ENCODE measurements at places on chromosomes 13 and 19.

DNA sequence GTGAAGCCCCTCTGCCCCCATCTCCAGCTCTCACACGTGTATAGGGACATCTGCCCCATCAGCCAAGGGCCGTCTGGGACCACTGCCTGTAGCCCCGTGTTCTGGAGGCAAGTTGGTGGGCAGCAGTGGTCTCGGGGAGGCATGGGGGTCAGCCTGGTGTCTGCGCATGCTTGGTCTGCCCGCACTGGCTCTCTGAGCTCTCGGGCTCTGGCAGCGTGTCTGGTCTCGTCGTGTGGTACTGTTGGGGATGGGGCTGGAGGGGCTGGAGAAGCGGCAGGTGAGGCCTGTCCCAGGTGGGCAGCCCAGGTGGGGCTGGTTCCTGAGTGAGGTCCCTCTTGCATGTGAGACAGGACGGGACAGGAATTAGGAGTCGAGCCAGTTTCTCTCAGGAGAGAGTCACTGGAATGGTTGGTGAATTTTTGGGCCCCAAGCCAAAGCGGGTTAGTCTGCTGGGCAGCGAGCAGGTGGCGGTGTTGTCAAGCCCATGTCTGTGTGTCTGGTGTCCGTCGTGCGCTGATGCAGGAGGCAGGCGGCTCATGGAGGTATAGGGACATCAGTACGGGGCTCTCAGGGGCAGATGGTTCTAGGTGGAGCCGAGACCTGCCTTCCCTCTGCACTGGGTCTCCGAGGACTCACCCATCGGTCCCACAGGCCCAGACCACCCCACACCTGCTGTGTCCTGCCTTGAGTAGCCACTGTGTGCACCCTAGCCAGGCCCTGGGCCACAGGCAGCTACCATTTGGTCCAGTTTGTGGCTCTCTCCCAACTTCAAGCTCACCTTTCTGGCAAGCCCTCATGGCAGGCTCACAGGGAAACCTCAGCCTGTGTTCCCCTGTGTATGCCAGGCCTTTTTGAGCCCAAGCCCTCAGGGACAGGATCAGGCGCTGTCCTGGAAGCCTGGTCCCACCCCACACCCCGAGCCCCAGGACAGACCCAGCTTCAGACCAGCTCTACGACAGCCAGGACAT, 18.2 kb downstream of the COMP start:
- DNase-seq, result no peak

GRCh38 chr13:97224544-97225300, 2.6 kb downstream of the MBNL2 start:
- DNase-seq, result no peak

DNA sequence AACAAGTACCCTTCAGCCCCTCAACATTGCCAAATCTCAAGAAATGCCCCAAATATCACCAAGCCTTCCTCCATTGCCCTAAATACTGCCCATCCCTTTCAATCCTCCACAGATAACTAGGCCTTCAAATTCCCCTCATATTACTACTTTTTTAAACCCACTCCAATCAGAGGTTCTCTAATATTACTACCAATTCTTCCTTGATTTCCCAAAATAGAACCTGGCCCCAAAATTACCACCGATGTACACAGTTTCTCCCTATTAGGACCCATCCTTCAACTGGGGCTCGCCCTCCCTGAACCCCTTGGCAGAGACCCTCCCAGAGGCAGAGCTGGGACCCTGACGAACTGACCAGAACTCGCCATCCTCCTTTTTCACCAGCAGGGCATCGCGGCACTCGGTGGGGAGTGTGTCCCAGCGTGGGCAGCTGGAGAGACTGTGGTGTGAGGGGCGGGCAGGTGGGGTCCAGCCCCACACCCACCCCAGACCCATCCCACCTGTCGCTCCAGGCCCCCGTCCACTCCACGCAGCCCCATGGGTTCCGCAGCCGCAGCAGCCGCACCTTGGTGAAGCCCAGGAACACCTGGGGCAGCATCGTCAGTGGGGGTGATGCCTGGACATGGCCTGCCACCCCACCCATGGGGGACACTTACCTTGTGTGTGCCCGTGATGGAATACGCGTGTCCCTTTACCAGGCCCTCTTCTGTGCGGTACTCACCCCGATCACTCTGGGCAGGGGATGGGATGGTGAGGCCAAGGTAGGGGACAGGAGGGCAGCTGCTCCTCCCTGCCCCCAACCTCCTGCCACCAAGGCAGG, 6.1 kb downstream of the CAPN12 start:
- no peak for DNase-seq

- no peak for DNase-seq
Observed at GRCh38 chr13:40496035-40496810, 170.2 kb downstream of the FOXO1 start.

- DNase-seq, result no peak
Observed at GRCh38 chr13:23811366-23812062, 77.7 kb downstream of the MIPEP start.

GRCh38 chr13:105774739-105775460, 760.6 kb downstream of the EFNB2 start:
- no peak for DNase-seq

DNA sequence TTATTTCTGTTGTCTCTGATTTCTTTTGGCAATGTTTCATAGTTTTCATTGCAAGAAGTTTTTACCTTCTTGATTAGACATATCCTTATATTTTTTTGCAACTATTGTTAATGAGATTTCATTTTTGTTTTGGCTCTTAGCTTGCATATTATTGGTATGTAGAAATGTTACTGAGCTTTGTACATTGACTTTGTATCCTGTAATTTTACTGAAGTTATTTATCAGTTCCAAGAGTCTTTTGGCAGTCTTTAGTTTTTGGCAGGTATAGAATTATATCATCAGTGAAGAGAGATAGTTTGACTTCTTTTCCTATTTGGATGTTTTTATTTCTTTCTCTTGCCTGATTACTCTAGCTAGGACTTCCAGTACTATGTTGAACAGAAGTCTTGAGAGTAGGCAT, 375.7 kb downstream of the TDRD3 start:
- no peak for DNase-seq

DNA sequence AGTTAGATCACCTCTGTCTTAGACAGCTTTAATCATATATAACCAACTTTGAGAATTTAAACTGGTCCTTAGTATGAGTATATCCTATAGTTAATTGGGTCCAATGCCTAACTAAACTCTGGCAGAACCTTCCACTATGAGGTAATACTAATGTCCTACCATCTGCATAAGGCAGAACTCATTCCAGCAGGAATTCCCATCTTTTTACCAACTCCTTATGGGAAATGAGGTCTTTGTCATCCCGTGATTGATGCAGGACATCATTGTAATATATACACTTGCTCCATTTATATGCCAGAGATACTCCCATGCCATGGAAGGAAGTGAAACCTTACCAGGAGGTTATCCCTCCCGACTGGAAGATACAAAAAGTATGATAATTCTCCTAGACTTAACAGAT, 2.8 kb downstream of the KCTD4 start:
- no peak for DNase-seq

DNA sequence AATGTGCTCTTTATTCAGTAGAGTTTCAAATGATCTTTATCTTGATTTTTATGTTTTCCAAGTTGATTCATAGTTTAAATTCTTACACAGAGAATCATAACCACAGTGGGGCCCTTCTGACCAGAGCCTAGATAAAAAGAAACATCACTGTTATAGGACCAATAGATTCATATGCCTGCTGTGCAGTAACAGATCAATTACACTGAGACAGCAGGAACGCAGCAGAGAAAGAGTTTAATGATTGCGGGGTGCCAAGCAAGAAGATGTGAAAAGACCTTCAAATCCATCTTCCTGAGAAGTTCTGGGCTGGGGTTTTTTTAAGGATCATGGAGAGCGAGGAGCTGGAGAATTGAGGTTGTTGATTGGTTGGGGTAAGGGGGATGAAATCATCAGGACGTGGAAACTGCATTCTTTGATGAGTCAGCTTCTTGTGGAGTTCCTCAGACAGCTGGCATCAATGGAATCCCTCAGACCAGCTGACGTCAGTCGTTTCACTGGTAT, 346.6 kb downstream of the TBC1D4 start:
- DNase-seq, result no peak

GRCh38 chr13:73107481-73107880, 48.7 kb downstream of the KLF5 start:
- no peak for DNase-seq

- no peak for DNase-seq
Observed at GRCh38 chr13:43441899-43442499, 344.8 kb downstream of the ENOX1 start.

GRCh38 chr19:28898249-28898648, 314.7 kb downstream of the UQCRFS1 start:
- DNase-seq, result no peak

DNA sequence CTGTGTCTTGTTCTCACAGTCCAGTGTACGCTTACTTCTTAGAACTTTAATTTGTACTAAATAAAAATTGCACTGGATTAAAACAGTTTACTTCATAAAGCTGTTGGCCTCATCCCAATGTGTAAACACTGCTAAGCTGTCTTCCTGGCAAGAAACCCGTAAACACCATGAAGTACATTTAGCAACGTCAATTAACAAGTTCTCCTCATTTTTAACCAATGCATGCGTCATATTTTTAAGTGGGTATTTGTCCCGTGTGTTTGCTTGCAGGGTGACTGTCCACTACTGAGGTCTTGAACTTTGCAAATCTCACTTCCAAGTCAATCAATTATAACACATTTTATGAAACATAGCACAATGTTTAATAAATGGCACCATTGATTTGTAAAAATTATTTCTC, 28.2 kb downstream of the LAIR2 start:
- DNase-seq, result no peak

DNA sequence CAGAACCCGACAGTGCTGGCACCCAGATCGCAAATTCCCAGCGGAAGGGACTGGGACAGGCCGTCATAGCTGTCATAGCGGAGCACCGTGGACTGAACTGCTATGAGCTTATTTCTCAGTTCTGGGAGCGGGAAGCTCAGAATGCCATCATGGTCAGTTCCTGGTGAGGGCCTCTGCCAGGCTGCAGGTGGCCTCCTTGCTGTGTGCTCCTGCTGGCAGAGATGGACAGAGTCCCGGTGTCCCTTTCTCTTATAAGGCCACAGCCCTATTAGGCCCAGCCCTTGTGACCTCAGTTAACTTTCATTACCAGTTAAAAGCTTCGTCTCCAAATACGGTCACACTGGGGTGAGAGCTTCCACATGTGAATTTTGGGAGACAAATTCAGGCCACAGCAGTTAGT, 4.6 kb downstream of the ZNF444 start:
- DNase-seq, result no peak

GRCh38 chr13:69935043-69935442, 172.6 kb upstream of the ATXN8OS start:
- DNase-seq, result no peak

- DNase-seq, result no peak
Observed at GRCh38 chr13:80132741-80133601, 208.0 kb downstream of the SPRY2 start.
